AG04449 (cell line): ENCODE measurements at places on chromosomes 2 and 18.

GRCh38 chr2:133862400-133862977, 294.2 kb upstream of the NCKAP5 start:
- DNase-seq: no peak

GRCh38 chr2:201769666-201770373, 10.9 kb downstream of the ALS2 start:
- no peak for DNase-seq

DNA sequence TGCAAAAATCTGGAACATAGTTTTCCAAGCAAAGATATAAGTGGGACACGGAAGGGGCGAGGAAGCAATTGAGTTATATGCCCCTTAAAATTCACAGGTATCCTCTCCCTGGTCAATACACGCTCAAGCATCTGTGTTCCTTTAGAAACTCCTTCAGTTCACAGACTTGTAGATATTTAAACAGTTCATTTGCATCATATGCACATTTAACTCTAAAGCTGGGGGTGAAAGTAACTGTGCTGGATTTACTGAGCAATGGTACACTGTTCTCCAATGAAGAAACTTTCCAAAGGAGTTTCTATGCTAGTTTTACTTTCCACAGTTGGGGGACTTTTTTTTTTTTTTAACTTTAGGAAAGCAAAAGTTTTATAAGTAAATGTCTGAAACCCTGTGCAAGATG, 293.0 kb upstream of the TNP1 start:
- no peak for DNase-seq

DNA sequence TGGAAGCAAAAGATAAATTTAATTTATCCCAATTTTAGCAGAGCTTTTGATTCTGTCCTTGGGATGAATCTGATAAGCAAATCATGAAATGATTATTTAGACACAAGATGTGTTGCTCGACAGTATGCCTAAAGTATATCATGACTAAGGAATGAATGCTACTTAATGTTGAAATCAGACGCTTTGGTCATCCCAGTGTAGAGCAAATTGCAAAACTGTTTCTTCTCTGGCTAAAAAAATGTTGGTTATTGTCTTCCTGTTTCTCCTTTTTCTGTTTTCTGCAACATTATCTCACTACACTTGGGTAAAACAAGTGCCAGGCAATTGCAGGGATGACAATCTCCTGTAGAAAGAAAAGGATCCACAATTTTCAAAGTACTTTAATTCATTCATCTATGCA, 66.4 kb downstream of the BABAM2 start:
- peak; percentile 40 for DNase-seq

GRCh38 chr2:112709703-112710102, 11.1 kb upstream of the NT5DC4 start:
- no peak for DNase-seq

GRCh38 chr2:127015106-127015910, 91.6 kb downstream of the BIN1 start:
- DNase-seq: no peak

DNA sequence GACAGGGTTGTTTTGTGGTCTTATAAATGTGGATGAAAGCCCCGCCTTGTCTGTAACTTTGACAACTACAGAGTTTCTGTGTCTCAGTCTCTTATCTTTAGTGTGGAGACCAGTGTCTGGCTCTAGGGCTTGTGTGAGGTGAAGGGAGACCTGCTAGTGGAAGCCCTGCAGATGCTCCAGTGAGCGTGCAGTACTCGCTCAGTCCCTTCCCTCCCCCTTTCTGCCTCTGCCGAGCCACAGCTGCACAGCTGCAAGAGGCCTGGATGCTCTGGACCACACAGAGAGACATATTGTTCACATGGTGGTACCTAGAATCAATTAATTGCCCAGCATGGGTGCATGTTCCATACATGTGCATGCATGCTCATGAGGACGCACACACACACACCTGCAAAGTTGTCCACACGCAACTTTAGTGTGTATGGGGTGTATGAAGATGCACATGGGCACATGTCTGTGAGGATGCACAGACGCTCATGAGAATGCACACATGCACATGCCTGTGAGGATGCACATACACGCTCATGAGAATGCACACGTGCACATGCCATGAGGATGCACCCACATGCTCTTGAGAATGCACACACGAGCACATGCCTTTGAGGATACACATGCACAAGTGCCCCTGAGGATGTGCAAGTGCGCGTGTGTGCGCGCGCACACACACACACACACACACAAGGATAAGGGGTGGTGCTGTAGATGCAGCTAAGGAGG, 282.1 kb upstream of the HS6ST1 start:
- DNase-seq: no peak

GRCh38 chr2:105747991-105748390, 3.3 kb downstream of the NCK2 start:
- DNase-seq: no peak

- no peak for DNase-seq
Measured at GRCh38 chr2:19426941-19427340, 68.5 kb upstream of the OSR1 start.

DNA sequence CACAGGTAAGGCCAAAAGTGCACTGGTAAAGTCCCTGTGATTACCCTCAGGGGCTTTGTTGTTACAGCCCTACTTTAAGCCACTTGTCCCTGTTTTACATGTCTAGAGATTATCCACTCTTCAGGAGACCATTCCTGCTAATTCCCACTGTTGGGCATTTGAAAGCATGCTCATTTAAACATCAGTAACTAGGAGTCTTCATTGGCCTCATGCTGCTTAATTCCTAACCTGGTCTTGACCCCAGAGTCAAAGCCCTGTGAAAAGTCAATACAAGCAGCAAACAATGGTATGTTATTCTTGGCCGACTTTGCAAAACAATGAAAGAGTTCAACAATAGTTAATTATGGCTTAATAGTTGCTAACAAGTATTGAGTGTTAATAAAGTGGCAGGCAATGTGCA, 23.2 kb downstream of the AFF3 start:
- DNase-seq: no peak

DNA sequence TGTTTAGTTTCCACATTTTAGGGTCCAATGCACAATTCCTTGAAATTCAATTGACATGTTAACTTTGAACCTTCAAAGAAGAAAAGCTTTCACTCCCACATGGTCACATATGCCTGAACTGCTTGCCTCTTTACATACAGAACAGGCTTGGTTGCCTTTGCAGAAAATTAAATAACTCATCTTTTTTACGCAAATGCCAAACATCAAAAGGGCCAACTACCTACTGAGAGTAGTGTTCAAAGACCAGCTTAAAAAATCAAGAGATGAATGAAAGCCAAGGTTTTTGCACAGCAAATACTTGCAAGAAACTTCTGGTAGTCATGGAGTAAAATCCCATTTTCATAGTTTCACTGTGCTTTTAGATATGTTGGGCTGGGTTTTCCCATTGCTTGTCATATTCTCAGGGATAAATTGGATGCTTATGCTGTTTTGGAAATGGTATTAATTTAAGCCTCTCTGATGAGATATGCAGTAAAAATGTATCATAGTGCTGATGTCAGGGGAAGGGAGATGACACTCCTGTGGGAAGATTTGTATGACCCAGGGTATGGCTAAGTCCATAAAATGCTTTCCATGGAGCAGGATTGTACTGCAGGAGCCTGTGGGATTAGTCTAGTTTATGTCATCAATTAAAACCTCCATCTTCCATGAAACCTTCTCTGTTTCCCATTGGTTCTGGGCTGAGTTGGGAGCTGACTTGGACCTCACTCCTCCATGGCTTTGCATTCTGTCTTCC, 60.6 kb upstream of the DARS1 start:
- no peak for DNase-seq

DNA sequence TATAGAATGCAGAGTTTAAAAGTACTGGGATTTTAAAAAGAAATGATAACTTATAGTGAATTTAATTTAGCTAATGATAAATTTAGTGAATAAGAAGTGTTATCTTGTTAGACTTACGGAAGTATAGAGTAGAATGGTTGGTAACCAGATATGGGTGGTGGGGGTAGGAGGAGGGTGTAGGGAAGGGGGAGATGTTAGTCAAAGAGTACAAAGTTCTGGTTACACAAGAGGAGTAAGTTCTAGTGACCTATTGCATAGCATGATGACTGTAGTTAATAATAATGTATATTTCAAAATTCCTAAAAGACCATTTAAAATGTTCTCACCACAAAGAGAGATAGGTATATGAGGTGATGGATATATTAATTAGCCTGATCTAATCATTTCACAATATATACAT, 184.8 kb upstream of the STON1 start:
- no peak for DNase-seq

DNA sequence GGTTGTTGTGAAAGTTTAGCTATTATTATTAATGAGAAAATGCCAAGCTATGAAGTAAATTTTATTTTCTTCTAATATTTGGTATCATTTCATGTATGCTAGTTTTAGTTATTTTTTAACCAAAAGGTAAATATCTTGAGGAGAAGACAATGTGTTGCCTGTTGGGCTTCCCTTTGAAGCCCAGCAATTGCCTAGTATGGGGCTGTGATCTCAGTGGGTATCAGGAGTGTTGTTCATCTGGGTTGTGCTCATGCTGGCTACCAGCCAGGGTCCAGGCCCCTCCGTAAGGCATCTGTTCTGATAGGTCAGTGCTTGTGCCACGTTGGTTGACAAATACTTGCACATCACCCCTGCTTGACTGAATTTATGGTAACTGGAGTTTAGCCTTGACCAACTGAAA, 38.0 kb upstream of the DARS1 start:
- no peak for DNase-seq

DNA sequence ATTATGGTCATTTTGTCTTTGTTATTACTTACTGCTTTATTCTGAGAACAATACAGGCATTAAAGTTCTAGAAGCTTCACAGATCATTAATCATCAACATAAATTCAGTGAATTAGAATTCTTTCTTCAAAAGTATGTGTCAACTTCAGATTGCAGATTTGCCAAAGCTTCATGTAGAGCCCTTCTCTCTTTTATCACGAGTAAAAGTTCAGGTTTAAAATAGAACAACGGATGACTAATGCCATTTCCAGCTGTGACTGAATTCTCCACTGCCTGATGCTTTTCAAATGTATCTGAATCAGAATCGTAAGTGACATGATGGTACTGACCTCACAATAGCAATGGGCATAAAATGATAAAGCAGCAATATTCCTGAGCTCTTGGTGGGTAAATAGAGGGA, 116.0 kb downstream of the ABCA12 start:
- no peak for DNase-seq

GRCh38 chr2:143397884-143398614, 268.8 kb downstream of the ARHGAP15 start:
- no peak for DNase-seq

DNA sequence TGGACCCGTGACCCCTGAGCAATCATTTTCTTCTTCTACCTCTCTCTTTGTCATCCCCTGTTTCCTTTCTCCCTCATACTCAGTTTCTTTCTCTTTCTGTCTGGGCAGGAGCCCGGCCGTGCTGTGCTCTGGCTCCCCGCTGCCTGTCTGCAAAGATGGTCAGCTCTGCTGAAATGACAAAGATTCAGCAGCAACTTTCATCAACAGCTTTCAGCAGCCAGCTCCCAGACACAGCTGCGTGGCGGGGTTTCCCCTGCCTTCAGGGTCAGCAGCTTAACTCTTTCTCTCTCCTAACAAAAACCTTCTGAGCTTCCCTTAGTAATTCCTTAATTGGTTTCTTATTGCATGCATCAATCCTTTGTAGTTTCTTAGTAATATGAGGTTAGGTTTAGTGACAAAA, 1234.4 kb downstream of the CNTNAP5 start:
- DNase-seq: no peak

DNA sequence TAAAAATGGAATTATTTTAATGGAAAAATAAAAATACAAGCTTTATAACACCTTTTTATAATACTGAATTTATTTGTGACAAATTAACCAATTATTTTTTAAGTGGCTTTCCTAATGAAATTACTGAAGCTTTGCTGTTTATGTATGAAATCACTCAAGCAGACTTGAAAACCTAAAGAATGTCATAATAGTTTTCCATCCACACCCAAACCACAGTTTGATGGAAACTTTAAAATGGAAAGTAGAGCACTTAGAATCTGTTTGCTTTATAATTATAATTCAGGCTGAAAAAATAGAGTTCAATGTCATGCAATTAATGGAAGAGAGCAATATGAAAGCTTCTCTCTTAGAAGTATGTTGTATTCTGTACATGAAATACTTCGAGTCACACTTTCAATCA, 31.6 kb upstream of the WDR75 start:
- no peak for DNase-seq

GRCh38 chr2:219296631-219297391, 12.4 kb downstream of the PTPRN start:
- DNase-seq: no peak

- no peak for DNase-seq
Measured at GRCh38 chr2:238907717-238908173, 59.9 kb downstream of the TWIST2 start.

DNA sequence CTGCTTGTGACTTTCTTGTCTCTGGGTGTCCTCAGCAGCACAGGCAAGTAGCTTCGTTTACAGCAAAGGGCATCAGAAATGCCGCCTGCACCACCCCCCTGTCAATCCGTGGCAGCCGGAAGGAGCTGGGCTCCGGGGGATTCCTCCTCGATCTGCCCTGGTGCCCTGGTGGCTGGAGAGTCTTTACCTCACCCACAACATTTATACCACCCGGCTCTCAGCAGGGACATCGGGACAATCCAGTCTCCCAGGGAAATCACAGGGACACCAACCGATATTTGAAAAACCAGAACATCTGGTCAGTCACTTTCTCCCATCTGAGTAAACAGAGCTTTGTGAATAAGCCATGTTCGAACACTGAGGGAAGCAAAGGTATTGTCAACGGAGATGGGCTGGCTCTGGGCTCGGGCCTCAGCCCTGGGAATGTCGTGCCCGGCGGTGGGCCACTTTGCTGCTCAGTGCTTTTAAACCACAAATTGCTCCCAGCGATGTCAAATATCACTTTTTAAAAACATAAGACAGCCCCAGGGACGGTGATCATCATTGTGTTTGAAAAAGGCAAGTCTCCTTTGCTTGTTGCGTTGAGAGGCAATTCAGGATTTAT, 210.0 kb upstream of the SALL3 start:
- no peak for DNase-seq

- DNase-seq: no peak
Measured at GRCh38 chr2:190979906-190980629, 33.9 kb downstream of the STAT1 start.

- DNase-seq: no peak
Measured at GRCh38 chr18:47968006-47968676, 37.7 kb upstream of the SMAD2 start.

DNA sequence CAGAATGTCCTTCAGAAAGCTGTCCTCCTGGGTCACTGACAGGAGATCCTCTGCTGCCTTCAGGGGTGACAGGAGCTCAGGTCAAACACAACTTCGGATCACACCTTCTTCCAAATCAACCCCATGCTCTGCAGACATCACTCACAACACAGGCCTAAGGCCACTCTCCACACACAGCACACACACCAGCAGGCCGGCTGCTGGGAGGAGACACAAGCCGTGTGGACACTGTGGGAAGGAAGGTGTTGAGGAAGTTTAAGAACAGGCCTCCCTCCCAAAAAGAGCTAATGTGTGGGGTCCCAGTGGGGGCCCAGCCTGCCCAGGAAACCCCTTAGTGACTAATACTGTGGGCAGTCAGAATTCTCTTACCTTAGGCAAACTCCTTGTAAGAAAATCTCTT, 290.3 kb upstream of the ID2 start:
- DNase-seq: no peak

GRCh38 chr2:10787176-10787968, 25.2 kb downstream of the PDIA6 start:
- no peak for DNase-seq

- no peak for DNase-seq
Measured at GRCh38 chr2:26758790-26759321, 5.2 kb upstream of the SLC35F6 start.

- DNase-seq: no peak
Measured at GRCh38 chr2:8282858-8283252, 399.0 kb upstream of the ID2 start.
